ENCODE measurements at places on chromosomes 2 and 18.

DNA sequence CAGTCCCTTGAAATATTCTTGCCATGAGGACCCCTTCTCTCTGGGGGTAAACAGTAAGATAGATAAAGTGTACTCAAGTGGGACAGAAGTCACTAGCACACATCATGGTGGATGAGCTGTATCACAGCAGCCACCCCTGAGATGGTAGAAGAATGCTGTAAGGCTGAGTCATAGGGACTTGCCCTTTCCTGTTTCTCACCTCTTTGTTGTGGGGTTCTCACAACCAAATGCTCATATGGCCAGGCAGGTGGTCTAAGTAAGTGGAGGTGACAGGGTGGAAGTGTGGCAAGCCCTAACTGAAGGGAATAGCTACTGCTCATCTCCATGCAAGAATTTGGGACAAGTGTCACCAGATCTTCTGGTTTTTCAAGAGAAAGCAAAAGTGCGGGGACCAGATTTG is 202.7 kb upstream of the SLC14A2 start:
- no peak for DNase-seq

- DNase-seq, result no peak
Measured at GRCh38 chr2:80007777-80008503, 296.6 kb downstream of the LRRTM1 start.

DNA sequence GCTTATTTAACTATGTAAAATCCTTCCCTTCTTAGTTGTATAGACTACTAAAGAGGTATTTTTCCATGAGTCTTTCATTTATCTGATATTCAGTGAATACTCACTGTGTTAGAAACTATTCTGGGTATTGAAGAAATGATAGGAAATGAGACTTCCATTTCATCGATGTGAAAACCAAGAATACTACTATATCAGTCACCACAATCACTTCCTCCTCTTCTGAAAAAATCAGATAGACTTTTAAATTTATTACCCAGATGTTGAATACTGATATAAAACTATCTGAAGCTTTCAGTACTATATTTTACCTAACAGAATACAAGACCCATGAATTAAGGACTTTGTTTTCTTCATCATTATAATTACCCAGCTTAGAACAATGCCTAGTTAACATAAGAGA is 1801.1 kb upstream of the CELF4 start:
- DNase-seq, result no peak

DNA sequence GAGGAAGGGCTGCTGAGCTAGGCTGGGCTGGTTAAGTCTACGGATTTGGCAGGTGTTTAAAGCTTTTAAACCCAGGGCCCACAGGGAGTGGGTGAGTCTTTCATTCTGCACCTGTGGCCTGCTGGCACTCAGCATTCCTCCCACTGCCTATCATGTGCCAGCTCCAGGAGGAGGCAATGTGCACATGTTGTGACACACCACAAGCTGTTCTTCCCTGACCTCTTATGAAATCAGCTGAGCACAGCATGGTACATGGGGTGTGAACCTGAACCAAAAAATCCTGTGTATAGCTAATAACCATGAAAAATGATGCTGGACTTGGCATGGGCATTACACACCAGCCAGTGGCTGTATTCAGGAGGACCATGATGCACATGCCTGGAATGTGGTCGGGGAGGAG is 297.9 kb upstream of the MMADHC start:
- no peak for DNase-seq

GRCh38 chr2:151051574-151052220 is 210.0 kb downstream of the RBM43 start:
- no peak for DNase-seq

DNA sequence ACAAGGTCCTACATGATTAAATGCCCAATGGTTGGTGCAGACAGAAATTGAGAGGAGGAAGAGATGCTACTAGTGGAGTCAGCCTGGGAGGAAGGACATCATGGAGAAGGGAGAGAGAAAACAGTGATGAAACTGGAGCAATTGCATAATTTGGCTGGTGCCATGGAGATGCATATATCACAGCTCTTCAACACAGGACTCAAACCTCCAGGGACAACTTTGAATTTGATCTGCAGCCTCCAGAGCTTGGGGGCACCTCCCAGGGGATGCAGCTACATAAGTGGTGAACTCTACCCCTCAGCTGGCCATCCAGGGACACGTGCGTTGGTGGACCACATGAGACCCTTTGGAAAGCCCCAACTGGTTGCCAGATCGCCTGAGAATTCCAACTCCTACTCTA is 80.4 kb downstream of the CTAGE1 start:
- no peak for DNase-seq

- no peak for DNase-seq
Measured at GRCh38 chr2:231528636-231529030, 1.6 kb downstream of the NMUR1 start.

DNA sequence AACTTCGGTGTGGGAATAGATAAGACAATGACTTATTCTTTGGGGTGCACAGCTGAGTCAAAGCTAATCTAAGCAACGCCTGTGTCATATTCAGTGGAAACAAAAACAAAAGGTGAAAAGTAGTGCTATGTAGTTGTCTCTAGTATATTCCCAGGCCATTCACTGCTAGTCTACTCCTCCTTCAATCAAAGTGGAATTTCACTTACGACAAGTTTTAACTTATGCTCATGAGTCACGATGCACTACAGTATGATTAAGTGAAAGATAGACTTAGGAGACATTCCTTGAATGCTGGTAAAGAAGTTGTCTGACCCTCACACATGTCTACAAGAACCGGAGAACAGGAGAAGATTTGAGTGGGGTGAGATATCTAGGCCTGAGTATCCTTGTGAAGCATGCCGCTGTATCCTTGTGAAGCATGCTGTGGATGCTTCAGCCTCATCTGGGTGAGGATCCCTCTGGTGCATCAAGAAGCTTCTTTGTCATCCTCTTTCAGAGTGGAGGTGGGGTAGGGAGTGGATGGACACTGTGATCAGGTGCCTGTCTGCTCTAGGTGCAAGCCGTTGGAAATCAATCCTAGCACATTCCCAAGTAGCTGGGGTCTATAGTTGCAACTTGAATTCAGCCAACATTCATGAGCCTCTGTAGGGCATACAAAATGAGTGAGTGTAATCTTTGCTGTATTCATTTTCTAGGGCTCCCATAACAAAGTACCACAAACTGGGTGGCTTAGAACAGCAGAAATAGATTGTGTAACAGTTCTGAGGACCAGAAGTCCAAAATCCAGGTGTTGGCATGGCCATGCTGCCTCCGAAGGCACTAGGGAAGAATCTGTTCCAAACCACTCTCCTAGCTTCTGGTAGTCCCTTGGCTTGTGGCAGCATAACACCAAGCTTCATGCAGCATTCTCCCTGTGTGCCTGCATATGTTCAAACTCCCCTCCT is 173.5 kb upstream of the FN1 start:
- DNase-seq, result no peak

DNA sequence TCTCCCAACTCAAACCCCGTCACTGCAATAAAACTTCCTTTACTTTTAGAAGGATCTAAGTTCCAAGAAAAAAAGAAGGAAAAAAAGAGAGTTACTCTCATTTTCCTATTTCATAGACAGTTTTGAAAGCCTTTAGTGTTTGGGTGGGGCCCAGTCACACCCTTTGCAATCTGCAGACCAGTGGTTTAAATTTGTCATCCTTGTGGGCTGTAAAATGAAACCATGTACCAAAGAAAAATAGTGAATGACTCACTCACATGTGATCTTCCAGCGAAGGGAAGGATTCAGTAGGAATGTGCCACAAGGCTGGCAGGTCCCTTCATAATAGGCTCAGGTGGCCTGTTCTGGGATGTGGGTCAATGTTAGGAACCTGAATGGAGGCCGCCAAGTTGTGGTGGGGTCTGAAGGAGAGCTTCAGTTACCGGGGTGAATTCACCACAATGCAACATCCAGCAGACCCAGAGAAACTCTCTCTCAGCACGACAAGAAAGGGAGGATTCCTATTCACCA is 28.3 kb downstream of the ANXA4 start:
- no peak for DNase-seq

- no peak for DNase-seq
Measured at GRCh38 chr18:36901277-36901701, 72.4 kb downstream of the KIAA1328 start.

- no peak for DNase-seq
Measured at GRCh38 chr18:48675912-48676311, 137.1 kb downstream of the CTIF start.

DNA sequence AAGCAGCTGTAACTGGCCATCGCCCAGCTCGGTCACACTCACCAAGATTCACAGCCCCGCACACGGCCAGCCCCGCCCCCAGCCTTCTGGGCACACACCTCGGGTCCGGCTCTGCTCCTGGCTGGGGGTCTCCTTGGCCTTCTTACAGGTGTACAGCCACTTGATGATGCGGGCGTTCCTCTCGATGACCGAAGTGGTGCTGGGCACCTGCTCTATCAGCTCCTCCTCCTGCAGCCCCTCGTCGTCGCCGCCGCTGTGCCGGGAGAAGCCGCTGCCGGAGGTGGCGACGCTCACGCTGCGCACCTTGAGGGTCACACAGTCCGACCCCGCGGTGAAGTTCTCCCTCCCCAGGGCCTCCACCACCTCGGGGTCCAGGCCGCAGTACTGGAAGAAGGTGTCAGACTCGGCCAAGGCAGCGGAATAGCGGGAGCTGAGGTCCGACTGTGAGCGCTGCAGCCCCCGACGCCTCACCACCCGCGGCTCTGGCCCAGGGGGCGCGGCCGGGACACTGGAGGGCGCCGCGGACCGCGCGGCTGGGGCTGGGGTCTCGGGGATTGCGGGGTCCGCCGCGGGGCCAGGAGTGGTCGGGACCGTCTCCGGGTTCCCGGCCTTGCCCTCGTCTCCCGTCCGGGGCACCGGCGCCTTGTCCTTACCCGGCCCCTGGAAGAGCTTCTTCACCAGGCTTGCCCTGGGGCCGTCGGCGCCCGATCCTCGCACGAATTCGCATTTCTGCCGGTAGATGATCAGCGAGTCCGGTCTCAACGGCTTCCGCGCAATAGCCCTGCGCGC is 769 bp downstream of the FAM110C start:
- DNase-seq, result no peak

DNA sequence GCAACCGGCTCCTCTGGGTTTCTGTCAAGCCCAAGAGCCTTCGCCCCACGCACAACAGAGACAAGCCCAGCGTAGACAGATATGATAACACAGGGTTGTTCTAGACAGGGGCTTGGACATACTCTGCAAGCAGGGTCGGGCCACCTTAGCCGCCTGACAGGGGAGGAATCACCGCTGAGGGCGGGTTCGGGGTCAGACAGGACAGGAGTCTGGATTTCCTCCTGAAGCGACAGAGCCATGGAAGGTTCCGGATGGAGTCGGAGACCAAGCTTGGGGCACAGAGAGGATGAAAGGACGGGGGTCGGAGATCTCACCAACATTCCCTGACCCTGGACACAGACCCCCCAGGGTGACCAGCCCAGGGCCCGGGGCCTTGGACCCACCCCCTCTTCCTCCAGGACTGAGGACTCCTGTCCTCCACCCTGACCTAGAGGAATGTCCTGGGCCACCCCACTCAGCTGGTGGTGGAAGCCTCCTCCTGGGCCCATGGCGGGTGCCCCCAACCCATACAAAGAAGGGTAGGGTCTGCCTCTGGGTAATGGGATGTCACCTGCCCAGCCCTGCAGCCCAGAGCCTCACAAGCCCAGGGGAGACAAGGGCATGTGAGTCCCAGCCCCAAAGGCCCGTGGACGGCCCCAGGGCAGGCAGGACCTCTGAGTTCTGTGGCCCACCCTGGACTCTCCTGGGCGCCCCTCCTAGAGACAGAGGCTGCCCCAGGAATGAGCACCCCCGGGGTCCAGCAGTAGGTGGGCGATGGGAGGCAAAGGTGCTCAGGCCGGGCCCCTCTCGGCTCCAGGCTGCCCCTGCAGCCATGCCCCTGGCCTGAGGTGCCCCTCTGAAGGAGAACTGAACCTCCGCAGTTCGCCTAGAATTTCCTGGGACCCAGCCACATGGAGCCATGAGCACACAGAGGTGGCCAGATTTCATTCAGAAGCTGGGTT is 44.1 kb upstream of the GPC1 start:
- DNase-seq, result peak; percentile 16

- no peak for DNase-seq
Measured at GRCh38 chr2:85435981-85436835, 17.7 kb downstream of the SH2D6 start.

- DNase-seq, result peak; percentile 82
Measured at GRCh38 chr2:240960309-240960970, 38.0 kb upstream of the SNED1 start.

- DNase-seq, result no peak
Measured at GRCh38 chr2:38572167-38572566, 30.6 kb downstream of the HNRNPLL start.

GRCh38 chr18:7071600-7071999 is 46.0 kb downstream of the LAMA1 start:
- no peak for DNase-seq

- DNase-seq, result no peak
Measured at GRCh38 chr2:177419274-177419673, 26.7 kb downstream of the AGPS start.

- DNase-seq, result no peak
Measured at GRCh38 chr2:181241366-181241765, 215.8 kb upstream of the ITGA4 start.

All from left ventricle myocardium superior (tissue), 1 donor.